NB4 (cell line): ENCODE measurements at places on chromosomes 7 and 10.

DNA sequence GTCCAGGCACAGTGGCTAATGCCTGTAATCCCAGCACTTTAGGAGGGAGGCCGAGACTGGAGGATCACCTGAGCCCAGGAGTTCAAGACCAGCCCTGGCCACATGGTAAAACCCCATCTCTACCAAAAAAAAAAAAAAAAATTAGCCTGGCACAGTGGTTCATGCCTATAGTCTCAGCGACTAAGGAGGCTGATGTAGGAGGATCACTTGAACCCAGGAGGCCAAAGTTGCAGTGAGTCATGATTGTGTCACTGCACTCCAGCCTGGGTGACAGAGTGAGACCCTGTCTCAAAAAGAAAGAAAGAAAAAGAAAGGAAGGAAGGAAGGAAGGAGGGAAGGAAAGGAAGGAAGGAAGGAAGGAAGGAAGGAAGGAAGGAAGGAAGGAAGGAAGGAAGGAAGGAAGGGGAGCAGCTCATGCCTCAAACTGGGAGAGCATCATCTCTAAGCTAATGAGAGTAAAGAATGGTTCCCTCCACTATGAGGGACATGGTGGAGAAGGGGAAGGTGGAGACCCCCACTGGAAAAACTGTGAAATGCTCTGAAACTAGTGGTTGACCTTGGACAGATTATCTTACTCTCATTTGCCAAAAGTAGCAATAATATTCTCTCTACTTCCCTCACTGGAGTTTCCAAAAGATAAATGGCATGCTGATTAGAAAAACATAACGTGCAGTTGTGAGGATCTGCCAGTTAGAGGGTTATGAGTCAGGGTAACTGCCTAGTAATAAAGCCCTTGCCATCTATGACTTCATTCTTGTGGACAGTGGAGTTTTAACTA, 16.8 kb downstream of the GIMAP5 start:
- DNase-seq = peak; percentile 78

GRCh38 chr10:48931188-48931587, 8.5 kb downstream of the LRRC18 start:
- DNase-seq = peak; percentile 58

DNA sequence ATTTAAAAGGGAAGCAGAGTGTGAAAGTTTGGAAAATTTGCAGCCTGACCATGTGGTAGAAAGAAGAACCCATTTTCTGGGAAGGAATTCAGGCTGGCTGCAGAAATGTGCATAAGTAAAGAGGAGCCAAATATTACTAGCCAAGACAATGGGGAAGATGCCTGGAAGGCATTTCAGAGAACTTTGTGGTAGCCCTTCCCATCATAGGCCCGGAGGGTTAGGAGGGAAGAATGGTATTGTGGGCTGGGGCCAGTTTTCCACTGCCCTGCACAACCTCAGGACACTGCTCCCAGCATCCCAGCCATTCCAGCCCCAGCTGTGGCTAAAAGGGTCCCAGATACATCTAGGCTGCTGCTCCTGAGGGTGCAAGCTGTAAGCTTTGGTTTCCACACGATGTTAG, 278.5 kb upstream of the BMPER start:
- DNase-seq = no peak

- DNase-seq = no peak
These were observed 271.1 kb downstream of the SNX13 start for GRCh38 chr7:17669204-17669603.

- peak; percentile 70 for DNase-seq
These were observed 327.8 kb upstream of the C7orf33 start for GRCh38 chr7:148262721-148263229.
